ENCODE measurements at places on chromosomes 2 and 18.

DNA sequence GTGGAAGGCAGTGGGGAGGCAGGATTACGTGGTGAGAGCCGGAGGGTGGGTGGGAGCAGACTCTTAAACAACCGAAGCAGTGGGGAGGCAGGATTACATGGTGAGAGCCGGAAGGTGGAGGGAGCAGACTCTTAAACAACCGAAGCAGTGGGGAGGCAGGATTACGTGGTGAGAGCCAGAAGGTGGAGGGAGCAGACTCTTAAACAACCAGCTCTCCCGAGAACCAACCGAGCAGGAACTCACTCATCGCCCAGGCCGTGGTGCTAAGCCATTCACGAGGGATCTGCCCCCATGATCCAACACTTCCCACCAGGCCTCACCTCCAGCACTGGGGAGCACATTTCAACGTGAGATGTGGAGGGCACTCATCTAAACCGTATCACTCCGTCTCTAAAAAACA is 87.7 kb downstream of the RTP5 start:
- no peak for DNase-seq

GRCh38 chr2:86297382-86298147 is 39.9 kb downstream of the REEP1 start:
- DNase-seq: peak; percentile 17

DNA sequence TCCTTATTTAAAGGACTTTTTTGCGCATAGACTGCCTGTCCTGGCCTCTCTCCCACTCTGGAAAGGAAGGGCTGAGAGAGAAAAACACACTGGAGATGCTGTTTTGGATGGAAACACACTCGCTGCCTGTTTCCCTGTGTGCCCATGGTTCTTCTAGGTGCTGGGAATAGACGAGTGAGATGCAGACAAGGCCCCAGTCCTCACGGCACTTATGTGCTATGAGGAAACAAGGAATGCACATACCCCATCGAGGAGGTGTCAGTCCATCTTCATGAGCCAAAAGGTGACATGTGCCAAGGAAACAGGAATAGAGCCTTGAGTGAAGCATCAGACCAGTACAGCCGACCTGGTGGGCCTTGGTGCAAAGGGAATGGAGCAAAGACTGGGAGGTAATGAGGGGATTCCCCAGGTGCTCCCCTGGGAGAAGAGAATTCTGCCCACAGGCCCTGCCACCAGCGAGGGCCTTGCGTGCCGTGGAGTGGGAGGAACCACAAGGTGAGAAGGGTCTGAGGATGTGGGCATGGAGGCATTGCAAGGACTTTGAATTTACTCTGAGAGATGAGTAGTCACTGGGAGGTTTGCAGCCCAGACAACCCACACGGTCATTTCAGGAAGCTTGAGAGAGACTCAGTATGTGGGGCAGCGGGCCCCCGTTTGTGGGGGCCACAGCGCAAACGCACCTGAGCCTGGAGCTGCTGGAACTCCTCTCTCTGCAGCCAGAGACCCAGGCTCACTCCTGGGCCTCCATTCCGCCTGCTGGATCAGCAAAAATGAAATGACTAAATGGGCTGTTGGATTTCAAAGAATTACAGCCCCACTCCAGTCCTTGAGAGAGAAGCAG is 197.5 kb upstream of the COPS8 start:
- DNase-seq: peak; percentile 22

DNA sequence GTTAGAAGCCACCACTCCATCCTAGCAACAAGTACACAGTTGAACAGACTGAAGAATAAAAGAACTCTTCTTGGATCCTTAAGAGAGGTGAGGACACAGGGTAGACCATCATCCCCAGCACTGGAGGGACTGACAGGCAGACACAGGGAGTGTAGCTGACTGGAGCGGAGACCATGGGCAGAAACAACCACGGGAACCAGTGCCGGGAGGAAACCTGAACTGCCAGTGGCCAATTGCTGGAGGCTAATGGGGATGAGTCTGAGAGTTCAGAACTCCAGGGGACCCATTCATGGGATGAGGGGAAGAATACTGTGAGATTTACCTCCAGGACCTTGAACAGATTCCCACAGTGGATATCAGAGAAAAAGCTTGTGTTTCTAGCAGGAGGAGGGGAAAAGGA is 76.8 kb downstream of the HS6ST1 start:
- no peak for DNase-seq

DNA sequence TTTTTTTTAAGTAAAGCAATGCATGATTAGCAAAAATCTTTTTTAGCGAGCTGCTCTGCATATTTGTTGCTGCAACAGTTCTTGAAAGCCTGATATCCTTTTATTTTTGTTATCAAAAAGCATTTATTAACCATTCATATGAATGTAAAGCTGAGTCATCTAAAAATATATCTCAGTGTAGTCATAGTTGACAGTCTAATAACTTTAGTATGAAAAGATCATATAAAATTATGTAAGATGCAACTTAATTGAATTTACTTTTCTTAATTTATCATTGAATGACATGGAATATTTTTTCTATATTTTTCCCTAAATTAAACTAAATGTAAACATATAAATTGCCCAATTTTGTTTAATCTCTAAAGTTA is 8.5 kb downstream of the UGP2 start:
- DNase-seq: no peak

- no peak for DNase-seq
Measured at GRCh38 chr2:173684896-173685459, 280.2 kb downstream of the SP3 start.

DNA sequence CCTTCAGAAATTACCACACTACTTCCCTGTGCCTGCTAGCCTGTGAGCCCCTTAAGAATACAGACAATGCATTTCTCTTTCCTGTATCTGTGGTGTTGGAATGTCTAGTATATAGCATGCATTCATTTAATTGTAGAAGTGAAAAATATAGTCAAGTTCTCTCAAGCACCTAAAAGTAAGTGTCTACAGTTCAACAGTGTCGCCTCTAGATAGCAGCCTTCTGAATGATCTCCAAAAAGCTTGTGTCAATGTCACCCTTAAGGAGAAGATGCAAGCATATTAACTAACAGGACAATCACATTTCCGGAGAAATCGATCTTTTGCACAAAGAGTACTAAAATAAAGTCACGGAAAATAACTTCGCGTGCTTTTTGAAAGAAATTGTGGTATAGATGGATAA is 27.5 kb upstream of the DSG3 start:
- DNase-seq: no peak

DNA sequence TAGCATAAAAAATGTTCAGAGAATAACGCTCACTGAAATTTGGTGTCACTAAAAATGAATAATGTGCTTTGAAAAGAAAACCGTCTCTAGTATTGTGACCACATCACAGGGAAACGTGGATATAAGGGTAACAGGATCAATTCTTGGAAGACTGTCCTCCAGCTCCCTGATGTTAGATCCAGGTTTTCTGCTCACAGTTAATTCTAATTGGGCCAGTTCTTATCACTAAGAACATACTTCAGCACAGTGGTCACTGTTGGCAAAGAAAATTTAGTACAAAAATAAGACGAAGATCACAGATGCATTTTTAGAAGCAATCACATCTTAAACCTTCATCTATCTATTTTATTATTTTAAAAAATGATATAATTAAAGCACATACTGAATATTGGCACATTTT is 57.0 kb upstream of the CD226 start:
- DNase-seq: no peak

GRCh38 chr2:236600892-236601291 is 31.3 kb downstream of the ACKR3 start:
- no peak for DNase-seq

DNA sequence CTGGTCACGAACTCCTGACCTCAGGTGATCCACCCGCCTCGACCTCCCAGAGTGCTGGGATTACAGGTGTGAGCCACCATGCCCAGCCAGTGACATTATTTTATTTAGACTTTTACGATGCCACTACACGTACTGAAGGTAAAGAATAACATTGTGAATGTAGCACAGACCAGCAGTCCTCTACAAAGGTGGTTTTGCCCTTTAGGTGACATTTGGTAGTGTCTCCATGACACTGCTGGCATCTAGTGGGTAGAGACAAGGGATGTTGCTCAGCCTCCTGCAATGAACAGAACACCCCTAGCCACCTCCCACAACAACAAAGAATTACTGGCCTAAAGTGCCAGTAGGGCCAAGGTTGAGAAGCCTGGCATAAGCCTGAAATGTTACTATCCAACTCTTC is 69.5 kb downstream of the MYOM1 start:
- DNase-seq: no peak

DNA sequence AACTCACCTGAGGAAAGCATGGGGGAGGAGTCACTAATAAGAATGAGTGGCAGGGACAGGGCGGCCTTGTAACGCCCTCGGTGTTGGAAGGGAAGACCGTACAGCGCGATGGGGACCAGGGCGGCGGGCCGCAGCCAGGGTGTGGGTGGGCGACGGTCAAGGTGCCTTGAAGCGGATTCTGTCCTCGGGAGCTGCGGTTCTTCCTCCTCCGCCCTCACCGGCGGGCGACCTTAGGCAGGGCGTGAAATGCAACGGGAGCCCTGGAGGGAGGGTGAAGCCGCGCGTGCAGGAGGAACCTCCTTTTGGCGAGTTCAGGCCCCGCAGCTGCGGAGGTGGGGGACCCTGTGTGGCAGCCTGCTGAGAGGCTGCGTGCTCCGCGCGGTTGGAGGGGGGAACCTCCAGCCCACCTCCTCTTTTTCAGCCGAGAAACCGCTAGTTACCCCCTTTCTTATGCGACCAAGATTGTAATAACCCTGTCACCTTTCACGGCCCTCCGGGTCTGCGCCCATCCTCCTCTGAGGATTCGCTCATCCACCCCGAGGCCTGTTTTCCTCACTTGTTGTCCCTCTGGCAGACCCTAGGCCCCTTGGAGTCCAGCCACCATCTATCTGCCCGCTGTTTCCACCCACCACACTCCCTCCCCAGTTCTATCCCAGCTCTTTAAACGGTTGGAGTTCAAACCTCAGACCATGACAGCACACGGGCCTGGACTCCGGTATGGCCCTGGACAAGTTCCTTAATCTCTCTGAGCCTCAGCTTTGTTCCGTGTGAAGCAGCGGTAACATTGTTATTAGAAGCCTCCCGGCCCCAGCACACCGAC is 823 bp upstream of the RNU2-63P start:
- peak; percentile 4 for DNase-seq

DNA sequence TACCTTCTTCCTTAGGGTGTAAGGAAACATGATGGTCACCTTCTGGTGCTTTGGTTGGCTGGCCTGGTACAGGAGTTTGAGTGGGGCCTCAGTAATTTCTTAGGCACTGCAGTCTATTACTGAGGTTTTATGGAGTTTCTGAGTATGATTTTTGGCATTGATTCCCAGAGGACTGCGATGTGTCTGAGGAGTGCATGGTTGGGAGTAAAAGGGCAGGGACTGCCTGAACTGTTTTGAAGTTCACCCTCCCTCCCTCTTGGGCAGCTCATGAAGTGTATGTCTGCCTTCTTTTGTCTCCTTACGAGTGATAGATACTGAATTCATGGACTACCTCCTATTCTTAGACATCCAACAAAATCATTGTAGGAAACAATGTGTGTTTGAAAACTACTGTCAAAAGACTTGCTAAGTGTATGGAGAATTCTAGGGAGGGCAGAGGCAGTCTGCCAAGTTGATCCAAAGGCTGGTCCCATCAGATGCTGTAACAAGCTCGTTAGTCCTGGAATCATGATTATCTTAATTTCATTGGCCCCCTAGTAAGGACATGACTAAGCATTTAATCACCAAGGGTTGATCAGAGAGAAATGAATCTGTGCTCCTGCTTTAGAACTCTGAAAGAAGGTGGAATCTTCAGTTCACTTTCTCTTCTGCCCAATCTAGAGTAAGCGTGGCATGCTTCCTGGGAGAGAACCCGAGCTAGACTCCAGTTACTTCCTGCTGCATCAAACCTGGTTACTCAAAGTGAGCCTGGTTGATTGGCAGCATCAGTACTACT is 26.5 kb downstream of the LYPD6B start:
- no peak for DNase-seq

DNA sequence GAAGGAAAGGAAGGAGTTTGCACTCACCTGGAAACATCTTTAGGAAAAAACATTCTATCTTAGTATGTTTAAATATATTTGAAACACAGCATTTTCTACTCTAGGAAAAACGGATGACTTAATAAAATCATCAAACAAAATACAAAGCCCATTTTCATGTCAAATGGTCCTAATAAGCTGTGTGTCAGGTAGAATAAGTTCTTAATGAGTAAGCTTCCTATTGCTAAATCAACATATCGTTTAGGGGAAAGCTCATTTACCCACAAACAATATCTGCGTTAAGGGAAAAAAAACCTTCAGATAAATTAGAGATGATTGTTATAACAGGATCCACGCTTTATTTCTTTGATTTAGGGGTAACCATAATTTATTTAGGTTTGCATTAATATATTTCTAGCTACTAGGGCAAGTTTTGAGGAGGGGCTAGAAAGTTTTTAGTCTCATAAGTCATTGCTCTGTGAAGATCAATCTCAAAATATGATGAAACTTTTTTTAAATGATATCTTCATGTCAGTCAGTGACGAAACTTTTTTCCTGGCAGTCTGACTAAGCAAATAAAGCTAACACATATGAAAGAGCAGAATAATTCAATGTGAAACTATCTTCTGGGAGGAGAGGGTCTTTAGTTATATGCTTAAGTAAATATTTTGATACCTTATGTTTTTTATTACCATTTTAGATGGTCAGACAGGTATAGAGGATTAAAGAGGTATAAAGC is 147.1 kb downstream of the WDSUB1 start:
- DNase-seq: no peak

- no peak for DNase-seq
Measured at GRCh38 chr2:221492636-221493035, 79.5 kb downstream of the EPHA4 start.

DNA sequence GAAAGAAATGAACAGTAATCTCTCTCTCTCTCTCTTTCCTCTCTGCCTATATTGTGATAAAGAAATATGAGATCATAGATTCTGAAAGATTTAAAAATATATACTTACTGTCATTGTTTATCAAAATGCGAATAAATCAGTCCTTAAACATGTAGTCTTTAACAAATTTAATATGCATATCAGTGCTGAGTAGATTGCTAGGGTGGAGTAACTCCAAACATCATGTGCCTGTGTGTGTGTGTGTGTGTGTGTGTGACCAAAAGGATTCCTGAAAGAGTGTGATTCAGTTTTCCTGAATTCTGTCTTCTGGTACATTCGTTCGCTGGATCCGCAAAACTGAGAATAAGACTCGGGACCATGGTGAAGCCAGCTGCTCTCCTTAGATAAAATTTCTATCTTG is 24.0 kb upstream of the DSEL start:
- DNase-seq: no peak

DNA sequence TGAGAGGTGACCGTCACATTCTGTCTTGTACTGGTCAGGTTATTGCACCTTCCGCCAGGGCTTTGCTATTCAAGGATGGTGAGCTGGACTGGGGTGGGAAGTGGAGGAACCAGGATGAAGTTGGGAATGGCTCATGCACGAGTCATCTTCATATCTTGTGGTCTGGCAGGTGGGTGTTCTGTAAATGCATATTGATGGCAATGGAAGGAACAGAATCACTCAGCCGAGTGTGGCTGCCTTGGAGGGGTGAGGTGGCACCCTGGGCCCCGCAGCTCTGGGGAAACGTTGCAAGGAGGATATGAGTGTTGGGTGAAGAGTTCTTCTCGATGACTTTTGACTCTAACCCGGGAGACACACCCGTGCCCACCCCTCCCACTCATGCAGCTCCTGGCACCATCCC is 1.2 kb downstream of the NEU2 start:
- no peak for DNase-seq

All from dermis blood vessel endothelial cell (primary cell).